Osteoblast (primary cell): ENCODE measurements at places on chromosomes 6 and 20. TPM values are rescaled to one million over a fixed set of nuclear protein-coding genes. Genes with fewer than 3 reads are reported as not detected.

WFDC12 gene
- not detected in 2 replicates for total RNA-seq

PMEPA1 gene
- total RNA-seq, result 20.3 and 23.5 TPM in 2 replicates

GRCh38 chr6:51814418-51814817 is 273.0 kb downstream of the PKHD1 start:
- DNase-seq, result no peak

GRCh38 chr6:35248300-35248699 is 11.2 kb upstream of the ZNF76 start:
- DNase-seq, result no peak

GRCh38 chr20:36334281-36335205 is 28.4 kb downstream of the DLGAP4 start:
- DNase-seq, result peak; percentile 50

DNA sequence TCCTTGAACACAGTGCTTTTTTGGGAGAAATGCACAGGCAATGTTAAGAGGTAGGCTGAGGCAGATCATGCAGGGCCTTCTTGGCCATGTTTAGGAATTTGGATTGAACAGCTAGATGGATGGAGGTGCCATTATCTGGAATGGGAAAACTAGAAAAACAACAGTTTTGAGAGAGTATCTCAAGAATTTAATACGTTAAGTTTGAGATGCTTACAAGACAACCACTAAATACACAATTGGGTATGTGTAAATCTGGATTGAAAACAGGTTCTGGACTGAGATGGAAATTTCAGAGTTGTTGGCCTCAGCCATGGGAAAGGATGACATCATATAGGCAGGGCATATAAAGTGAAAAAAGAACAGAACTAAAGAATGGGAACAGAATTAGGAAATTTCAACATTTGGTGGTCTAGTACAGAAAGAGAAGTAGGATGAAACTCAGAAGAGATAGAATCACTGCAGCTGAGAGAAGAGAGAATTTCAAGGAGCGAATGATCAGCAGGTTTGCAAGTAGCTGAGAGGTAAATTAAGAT is 37.1 kb downstream of the NCOA7 start:
- peak; percentile 10 for DNase-seq

GRCh38 chr6:12065321-12066140 is 53.4 kb downstream of the HIVEP1 start:
- no peak for DNase-seq

DNA sequence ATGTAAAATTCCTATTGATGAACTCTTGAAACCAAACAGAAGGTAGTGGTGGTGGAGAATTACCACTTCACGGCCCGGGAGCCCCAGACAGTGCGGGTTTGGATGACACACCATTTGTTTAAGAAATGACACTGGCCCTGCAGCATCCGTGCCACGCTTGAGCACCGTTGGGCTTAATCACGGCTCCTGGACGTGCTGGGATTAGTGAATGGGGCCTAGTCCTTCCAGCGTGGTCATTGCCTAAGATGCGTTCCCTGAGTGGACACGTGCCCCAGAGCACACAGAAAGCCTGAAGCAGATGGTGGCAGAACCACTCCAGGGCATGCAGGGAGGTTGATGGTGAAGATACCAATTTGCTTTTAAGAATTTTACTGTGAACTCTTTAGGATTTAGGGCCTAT is 14.5 kb downstream of the STX16 start:
- DNase-seq, result no peak
